ENCODE measurements at places on chromosomes 2 and 18.

DNA sequence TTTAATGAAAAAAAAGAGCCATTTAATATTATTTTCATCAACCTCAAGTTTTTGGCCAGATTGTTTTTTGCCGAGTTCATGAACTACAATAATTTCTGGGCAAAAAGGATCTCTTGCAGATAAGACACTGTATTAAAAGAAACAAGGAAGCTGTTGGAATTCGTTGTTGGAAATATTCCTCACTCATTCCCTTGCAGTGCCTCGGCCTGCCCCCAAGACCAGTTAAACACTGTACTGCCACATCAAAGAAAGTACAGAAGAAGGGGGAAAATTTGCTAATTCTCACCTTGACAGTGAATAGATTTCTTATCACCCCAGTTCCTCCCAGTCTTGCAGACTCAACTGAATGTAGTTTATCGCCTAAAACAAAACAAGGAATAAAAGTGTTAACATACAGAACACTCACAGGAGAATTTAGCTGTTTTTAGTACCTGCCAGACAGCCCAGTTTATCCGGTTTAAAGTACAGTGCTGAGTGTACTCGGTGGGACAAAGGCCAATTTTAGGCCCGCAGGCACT, 1.2 kb downstream of the IDH1 start:
- DNase-seq: no peak

DNA sequence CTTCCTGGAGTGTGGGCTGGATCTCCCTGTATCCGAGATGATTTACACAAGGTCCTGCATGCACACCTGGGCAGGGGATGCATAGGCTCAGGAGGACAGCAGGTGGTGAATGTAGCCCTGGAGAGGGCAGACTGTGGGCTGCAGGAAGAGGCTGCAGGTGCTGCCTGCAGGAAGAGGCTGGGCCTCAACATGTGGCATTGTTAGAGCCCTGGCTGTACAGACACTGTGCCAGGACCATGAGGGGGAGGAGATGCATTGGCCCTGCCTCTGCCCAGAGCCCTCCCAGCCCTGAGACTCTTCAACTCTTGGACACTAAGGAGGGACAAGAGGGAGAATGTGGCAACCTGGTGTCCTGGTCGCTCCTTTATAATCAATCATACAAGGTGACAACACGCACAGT, 392.8 kb downstream of the TNS1 start:
- no peak for DNase-seq

DNA sequence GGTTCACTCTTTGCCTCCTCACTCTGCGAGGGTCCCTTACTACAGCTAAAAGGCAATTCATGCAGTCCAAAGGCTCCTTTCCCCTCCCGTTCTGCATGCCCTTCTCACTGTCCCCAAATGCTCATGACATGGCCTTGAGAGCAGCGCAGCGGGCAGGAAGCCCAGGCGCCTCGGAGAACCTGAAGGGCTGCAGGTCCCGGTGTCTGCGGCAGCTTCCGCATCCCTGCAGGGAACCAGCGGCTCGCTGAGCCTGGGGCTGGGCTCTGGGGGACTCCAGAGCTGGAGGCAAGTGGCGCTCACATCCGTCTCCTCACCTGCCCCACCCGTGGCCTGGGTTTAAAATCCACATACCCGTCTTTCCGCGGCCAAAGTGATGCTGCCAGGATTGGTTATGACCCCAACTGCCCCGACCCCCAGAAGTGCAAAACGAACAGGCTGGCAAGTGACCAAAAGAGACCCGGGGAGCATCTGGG, 462 bp upstream of the CIDEA start:
- DNase-seq: no peak

DNA sequence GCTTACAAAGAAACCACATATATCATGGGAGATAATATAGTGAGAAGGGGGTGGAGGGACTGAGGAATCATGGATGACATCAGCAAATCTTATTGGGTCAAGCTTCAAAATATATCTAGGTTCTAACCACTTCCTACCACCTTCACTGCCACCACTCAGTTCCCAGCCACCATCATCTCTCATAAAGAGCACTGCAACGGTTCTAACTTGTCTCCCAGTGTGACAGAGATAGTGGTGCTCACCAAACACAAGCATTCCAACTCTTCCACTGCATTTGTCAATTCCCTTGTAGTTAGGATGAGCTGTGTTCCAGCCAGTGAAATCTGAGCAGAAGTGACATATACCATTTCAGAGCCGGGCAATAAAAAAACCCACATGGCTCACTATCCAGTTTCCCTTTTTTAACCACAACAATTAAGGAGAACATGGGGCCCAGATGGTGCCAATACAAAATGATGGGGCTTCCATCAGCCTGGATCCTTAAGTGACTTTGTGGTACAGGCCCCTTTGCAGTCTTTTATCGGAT, 318.1 kb downstream of the NBAS start:
- DNase-seq: no peak

DNA sequence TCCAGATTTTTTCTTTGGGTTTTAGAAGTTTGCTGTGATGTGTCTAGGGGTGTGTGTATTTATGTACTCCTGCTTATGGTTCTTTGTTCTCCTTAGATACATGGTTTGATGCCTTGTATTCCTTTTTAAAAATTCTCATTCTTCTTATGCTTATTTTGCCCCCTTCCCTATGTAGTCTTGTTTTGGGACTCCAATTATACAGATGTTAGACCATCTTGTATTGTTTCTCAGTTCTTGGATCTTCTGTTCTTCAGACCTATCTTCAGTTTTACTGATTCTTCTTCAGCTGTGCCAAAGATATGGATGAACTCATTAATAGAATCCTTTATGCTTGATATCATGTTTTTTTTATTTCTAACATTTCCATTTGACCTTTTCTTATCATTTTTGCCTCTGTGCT, 14.2 kb upstream of the MSL3B start:
- DNase-seq: no peak

- no peak for DNase-seq
These were observed 259.2 kb downstream of the ASXL3 start for GRCh38 chr18:33837191-33837590.

- DNase-seq: no peak
These were observed 159.8 kb downstream of the SH3RF3 start for GRCh38 chr2:109288544-109289368.

GRCh38 chr2:144431998-144432397, 87.9 kb downstream of the ZEB2 start:
- no peak for DNase-seq

DNA sequence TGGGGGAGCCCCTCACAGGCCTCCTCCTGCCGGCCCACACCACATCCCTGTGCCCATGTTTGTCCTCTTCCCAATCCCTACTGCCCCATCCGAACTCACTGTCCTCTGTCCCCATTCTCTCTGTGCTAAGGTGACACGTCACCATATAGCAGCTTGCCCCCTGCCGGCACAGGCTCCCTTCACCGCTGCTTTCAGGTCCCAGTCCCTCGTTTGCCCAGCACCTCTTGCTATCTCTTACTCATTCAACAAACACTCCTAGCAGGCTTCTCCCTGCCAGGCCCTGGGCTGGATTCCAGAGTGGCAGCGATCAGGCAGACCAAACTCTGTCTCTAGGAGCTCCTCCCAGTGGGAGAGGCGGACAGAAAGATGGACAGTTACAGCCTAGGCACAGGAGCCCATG, 74.3 kb downstream of the TFCP2L1 start:
- no peak for DNase-seq

- DNase-seq: no peak
These were observed 25.0 kb downstream of the DCDC2C start for GRCh38 chr2:3728104-3729054.

GRCh38 chr18:63872586-63872985, 14.9 kb upstream of the SERPINB2 start:
- DNase-seq: no peak

DNA sequence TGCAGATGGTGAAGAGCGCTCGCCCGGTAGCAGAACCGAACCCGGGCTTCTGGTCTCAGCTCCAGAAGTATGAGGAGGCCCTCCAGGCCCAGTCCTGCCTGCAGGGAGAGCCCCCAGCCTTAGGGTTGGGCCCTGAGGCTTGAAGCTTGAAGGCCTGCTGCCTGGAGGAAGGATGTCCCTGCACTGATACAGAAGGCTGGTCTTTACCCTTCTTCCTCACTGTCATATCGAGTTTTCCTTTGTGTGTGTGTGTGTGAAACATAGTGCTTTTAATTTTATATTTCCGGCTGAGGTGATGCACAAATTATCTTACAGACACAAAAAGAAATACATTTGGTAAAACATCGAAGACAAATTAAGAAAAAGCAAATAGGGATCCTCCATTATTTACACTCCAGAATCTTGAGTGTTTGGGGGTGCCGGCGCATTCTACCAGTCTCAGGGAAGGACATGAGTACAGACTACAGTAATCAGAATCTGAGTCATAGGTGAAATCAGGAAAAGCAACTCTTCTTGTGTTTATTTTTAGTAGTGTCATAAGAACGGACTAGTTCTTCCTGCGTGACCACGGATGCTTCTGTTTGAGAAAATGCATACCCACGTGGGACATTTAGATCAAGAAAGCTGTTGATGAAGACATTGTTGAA, 1.3 kb downstream of the DUSP28 start:
- DNase-seq: no peak

DNA sequence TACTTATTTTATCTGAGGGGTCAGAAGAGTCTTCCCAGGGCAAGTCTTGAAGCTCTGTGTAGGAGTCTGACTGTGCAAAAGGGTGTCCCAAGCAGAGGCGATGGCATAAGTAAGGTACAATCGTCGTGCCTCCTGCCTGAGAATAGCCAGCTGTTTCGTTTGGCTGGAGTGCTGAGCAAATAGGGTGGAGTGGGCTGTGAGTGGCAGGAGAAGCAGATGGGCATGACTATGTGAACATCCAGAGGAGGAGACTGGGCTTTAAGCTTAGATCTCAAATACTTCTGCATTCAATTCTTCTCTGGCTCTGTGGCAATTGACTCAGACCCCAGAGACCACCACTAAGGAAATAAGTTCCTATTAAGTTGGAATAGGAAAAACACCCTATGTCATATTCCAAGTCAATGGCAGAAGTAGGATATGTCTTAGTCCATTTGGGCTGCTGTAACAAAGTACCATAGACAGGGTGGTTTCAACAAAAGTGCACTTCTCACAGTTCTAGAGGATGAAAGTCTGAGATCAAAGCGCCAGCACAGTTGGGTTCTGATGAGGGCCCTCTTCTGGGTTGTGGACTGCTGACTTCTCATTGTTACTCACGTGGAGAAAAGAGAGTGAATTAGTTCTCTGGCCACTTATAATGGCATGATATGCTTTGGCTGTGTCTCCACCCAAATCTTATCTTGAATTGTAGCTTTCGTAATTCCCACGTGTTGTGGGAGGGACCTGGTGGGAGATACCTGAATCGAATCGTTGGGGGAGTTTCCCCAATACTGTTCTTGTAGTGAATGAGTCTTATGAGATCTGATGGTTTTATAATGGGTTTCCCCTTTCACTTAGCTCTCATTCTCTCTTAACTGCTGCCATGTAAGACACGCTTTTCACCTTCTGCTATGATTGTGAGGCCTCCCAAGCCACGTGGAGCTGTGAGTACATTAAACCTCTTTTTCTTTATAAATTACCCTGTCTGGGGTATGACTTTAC, 120.2 kb downstream of the LPIN1 start:
- no peak for DNase-seq

DNA sequence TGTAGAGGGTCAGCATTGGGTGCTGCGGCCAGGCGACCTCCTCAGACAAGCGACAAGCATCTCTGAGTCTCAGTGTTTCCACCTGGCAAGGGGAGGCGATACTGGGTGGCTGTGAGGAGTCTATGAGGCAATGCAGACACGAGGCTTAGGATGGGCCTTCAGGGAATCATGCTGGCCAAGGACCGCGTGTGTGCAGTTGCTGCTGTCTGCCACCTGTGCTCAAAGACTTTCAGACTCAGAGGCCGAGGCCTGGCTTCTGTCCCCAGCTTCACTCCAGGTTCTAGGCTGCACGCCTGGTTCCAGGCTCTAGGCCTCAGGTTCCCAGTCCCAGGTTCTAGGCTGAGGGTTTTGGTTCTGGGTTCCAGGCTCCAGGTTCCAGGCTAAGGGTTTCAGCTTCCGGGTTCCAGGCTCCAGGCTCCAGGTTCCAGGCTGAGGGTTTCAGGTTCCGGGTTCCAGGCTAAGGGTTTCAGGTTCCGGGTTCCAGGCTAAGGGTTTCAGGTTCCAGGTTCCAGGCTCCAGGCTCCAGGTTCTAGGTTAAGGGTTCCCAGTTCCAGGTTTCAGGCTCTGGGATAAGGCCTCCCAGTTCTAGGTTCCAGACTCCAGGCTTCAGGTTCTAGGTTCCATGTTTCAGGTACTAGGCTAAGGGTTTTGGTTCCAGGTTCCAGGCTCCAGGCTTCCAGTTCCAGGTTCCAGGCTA, 14.8 kb downstream of the LRRFIP1 start:
- DNase-seq: no peak

DNA sequence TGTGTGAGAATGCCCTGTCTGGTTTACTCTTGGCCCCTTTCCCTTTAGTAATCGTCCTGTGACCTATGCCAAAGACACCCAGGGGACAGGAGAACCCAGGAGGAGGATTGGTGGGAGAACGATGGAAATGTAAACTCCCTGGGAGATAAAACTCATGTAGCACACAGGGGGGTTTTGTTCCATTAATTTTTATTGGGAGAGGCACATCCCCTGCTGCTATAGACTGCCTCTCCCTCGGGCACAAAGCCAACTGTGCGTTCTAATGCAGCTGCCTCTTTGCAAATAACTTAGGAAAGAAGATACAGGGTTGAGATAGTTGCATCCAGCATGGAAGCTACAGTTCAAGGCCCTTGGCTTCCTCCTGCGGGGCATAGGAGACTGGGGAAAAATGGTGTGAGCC, 489.6 kb downstream of the SLC4A3 start:
- DNase-seq: no peak

DNA sequence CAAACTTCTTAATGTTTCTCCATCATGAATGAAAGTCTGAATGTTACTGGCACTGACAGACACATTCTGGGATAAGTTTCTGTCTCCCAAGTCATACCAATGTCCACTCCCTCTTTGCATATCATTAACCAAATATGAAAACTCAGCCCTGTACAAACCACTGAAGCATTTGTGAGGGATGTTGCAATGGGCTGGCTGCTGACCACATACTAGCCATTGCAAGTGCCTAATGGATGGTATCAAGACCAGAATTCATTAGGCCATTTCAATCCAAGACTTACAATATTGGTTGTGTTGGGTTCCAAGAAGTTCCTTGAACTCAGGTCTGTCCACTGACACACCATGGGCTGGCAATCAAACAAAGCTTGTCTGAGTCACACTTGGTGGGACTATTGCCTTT, 73.8 kb downstream of the CBLN2 start:
- DNase-seq: no peak

GRCh38 chr2:34317797-34318196, 718.7 kb upstream of the FAM98A start:
- no peak for DNase-seq

DNA sequence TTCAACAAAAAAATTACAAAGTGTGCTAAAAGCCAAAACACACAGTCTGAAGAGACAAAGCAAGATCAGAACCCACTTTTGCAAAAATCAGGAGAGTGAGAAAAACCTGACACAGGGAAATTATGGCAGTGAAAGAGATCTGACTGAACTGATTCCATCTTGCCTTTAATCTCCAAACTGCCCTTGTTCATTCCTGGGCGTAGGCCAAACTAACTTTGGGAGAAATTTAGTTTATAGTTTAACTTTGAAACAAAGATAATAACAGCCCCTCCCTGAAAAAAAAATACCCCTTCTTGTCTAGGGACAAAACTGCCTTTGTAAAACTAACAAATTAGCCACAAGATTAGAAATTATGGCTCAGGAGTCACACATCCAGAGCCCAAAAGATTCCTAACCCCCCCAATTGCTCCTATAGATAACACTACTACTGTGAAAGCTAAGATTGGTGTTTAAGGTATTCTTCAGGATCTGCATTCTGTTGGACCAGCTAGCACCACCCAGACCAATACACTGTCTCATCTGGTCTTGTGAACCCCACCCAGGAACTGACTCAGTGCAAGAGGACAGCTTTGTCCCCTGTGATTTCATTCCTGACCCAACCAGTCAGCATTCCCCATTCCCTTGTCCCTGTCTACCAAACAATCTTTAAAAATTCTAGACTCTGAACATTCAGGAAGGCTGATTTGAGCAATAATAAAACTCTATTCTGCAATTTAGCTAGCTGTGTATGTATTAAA, 226.1 kb upstream of the SH3BP4 start:
- no peak for DNase-seq

Measured in activated CD4-positive, alpha-beta T cell treated with anti-CD3 and anti-CD28 coated beads, Interleukin-2, amount 10 ng/mL, durations not matched to agents 7 days and 5 days (primary cell).